ENCODE measurements at places on chromosomes 7 and 10.

DNA sequence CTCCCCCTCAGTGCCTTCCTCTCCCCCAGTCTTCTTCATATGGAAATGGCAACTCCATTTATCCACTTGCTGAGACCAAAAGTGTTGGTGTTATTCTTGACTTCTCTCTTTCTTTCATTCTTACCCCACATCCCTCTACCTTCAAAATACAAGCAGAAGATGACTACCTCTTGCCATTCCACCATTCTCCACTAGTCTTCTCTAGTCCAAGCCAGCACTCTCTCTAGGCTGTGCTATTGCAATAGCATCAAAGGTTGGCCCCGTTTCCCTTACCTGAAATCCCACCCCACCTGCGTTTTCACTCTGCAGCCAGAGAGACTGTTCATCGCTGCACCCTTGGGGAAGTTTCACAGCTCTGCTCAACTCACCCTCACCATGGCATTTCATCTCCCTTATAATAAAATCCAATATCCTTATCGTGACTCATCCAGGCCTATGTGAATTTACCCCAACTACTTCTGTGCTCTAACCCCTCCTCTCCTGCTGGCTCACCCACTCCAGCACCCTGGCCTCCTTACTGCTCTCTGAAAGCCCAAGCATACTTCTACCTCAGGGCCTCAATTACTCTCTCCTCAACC is 109.1 kb downstream of the LSM5 start:
- DNase-seq = no peak

GRCh38 chr7:16913643-16914042 is 31.9 kb upstream of the AGR3 start:
- no peak for DNase-seq

DNA sequence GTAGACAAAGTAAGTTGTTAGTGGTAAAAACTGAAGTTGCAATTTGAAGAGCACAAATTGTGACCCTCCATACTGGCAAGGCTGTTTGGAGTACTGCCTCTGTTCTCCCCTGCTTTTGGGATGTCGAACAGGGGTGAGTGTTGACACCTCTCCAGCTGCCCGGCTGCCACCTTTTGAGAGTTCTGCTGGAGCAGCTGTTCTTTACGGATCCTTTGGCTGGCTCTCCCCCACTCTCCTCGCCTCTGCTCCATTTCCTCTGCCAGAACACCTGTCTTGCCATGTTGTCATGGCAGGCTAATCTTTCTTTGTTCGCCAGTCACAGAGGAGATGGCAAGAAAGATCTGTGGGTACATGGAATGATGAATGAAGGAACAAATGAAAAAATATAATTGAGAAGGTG is 34.9 kb downstream of the INSYN2A start:
- DNase-seq = no peak

- no peak for DNase-seq
These were observed 447.8 kb upstream of the C7orf33 start for GRCh38 chr7:148142660-148143248.

GRCh38 chr10:74262856-74263255 is 111.8 kb downstream of the ADK start:
- DNase-seq = no peak

GRCh38 chr7:1367501-1368183 is 91.6 kb downstream of the MICALL2 start:
- no peak for DNase-seq

DNA sequence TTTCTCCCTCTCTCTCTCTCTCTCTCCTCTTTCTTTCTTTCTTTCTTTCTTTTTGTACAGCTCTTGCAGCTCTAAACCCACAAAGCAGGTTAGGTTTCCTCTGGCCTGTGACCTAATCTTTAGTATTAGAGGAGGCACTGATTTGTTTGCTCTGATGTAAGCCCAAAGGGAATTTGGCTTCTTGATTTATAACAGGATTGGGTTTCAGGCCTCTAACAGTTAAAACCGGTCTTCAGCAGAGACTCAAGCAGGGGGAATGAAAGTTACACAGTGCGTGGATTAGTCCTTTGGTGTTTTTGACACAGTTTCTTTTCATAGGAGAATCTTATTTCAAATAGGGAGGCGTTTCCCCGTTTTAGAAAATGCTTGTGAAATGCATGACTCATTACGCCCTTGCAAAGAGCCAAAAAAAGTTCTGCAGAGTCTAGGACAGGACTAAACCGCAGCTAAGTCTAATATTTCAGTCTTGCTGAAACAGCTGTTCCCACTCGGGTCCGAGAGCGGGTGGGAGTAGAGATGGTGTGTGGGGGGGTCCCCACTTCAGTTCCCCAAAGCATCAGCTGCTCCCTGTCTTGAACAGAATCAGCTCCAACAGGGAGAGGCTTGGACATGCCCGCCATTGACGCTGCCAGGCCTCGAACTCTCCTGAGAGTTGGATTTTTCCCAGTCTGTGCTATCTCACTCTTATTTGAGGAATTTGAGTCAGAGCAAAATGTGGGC is 296.5 kb upstream of the PITRM1 start:
- DNase-seq = no peak

- DNase-seq = no peak
These were observed 1028.7 kb downstream of the XPNPEP1 start for GRCh38 chr10:108894402-108895301.

DNA sequence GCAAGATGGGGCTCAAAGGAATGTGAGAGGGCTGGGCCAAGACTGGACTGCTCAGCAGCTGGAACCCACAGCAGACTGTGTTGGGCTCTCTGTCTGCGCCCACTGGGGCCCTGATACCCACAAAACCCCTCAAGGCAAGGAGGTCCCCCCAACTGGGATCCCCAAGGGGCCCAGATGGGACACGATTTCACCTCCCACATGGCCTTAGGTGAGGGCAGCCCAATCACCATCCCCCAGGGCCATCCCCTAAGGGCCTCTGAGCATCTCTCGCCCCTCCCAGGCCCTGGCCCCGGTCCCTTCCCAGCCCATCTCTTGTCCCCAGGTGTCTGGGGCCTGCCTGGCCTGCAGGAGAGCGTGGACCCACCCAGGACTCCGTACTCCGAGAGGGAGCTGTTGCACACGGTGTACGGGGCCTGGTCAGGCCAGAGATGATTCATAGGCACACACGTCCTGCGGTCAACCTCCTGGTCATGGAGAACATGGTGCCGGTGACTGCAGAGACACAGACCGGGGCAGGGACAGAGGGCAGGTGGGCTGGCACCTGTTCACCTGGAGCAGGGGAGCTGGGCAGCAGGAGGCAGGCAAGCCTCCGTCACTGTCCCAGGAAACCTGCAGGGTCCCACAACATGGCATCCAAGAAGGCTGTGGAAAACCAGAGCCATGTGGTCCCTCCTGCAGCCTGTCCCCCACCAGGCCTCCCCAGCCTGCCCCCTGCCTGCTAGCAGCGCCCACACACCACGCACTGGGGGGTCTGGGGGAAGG is 21.6 kb downstream of the OGDHL start:
- DNase-seq = no peak

GRCh38 chr10:12921163-12921562 is 80.3 kb downstream of the CCDC3 start:
- no peak for DNase-seq

Data from CD4-positive, alpha-beta T cell treated with Interferon alpha-2 for 1 hour (primary cell).